ENCODE measurements at places on chromosomes 12 and 14.

- DNase-seq, result peak; percentile 36
These were observed 103.8 kb upstream of the ETV6 start for GRCh38 chr12:11545484-11546330.

DNA sequence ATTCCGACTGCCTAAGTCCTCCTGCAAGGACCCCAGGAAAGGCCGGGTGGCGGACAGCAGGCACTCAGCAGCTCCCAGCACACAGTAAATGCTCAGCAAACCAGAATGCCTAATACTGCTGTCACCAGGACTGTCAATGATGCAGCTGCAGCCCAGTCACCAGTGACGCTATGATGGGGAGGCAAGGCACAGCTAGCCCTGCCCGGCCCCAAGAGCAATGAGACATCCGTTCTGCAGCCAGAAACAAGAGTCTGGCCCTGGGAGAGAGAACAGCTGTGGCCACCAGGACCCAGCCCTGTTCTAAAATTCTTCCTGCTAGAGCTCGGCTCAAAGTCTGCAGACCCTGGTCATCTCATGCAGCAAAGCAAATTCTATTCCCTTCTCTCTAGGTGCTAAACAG, 69.8 kb downstream of the NCOR2 start:
- peak; percentile 86 for DNase-seq

DNA sequence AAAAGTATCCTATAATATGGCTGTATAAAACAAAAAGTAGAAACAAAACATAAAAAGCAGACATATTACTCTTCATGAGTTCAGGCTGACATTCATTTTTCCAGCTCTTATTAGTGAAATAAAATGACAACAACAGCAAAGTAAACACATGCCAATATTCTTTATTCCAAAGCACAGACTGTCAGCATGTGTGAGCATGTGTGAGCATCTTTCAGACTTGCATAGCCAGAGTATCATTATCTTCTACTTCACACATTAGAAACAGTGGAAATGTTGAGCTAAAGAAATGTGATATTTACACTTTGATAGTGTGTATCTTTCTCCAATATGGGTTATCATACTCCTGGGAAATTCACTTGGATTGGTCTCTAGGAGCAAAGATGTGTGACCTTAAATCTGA, 476.6 kb upstream of the TMEM132C start:
- DNase-seq, result no peak

GRCh38 chr12:116506697-116507064, 52.5 kb upstream of the MAP1LC3B2 start:
- no peak for DNase-seq

DNA sequence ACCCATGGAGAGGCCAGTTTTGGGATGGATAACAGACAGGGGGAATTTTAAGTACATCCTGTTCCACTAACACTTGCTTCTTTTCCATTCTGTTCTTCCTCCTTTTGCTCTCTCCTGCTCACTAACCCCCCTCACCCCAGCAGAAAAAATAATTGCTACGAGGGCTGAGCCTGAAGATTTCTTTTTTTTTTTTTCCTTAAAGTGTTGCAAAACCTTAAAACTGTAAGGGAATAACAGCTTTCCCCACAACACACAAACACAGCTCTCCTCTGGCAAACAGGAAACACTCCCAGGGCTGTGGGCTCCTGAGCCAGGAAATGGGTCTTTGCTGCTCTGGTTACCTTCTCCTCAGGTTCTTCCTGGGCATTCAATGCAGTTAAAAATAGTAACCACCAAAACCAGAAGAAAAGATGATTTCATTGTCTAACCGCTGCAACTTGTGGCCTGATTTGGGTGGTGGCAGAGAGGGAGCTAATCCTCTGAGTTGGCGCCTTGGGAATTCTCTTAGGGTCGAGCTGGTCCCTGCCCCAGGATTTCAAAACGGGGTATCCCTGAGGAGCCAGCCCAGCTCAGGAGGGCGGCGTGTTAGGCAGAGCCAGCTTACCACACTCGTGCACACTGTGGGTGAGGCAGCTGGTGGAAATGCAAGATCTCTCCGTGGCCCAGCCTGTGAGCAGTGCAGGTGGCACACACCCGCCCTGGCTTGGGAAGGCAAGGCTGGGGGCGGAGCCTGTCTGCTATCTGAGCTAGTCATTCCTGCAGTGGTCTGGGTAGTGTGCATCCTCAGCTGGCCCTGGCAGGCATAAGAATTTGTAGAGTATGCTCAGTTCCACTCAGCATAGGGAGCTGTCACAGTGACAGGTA, 17.1 kb upstream of the EMP1 start:
- DNase-seq, result no peak

DNA sequence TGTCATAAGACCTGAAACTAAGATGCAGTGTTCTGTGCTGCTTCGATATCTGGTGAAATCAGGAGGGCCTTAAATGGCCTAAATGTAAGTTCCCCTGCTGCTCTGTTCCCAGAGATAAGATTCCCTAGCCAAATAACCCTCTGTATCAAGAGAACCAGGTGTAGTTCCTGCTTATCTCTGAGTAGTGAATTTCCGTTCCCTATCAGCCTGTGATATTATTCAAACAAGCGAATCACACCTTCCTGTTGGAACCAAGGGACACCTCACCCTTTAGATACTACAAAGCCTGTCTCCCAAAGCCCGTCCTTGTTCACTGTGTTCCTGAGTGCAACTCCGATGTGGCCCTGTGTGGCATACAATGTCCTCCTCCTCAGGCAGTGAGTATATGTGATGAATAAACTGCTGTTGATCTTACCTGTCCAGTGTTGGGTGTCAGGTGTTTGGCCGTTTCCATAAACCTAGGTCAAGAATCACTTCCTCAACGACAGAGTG, 52.2 kb upstream of the COCH start:
- no peak for DNase-seq

DNA sequence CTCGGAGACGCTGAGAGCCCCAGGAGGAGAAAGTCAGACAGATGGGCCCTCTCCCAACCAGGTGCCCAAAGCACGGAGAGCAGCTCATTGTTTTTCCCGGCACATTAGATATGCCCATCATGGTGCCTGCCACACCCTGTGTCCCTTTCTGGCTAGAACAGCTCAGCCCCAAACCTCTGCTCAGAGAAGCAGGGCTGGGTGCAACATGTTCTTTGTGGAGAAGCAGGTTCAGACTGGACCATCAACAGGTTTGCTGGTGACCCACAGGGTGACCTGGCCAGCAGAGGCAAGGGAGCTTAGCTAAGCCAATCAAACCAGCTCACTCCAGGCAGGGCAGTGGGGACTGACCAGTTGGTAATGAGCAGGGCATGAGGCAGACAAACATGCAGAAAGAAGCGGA, 13.4 kb downstream of the RAB15 start:
- no peak for DNase-seq

DNA sequence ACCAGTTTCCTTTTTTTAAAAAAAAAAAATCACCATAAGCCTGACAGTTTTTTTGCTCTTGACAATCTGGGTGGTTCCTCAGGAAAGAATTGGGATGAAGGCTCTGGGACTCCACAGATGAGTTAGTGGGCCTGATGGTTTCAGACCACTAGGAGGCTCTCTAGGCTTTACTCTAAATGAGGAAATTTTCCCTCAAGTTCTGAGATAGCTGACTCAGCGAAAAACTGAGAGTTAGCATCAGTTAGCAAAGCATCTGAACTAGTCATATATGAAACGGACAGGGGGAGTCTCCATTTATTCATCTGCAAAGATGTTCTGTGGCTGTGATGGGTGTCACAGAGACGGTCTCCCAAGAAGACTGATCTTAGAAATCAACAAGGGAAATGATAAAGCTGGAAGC, 314.3 kb upstream of the OR4E1 start:
- peak; percentile 13 for DNase-seq

DNA sequence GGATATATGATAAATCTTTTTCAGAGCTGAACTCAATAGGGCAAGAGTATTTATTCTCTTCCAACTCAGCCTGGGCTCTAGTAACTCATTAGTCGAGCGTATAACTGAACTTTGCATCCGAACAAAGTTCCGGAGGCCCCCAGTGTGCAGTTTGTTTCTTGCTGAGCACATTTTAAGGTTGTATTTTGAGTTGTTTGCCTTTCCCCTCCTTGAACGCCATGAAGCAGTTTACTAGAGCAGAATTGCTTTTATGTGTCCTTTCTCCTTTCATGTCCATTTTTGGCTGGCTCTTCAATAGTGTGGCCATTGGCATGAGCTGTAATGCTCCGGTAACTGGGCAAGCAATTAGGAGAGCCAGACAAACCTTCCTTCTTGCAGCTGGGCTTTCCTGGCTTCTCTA, 105.3 kb downstream of the WIF1 start:
- DNase-seq, result no peak

- no peak for DNase-seq
These were observed 4.6 kb upstream of the OTUB2 start for GRCh38 chr14:94021416-94022157.

DNA sequence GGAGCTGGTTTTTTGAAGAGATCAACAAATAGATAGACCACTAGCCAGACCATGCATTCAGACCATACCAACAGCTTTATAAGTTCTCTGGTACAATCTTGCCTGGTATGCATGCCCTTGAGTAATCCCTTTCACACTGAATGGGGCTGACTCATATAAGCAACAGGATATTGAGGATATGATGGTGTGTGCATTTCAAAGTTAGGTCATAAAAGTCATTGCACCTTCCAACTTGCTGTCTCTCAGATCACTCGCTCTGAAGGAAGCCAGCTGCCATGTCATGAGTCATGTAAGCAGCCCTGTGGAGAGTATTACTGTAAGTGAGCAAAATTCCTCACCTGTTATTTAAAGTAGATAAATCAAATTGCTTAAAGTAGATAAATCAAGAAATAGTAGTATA, 45.0 kb upstream of the OR6J1 start:
- DNase-seq, result peak; percentile 87

DNA sequence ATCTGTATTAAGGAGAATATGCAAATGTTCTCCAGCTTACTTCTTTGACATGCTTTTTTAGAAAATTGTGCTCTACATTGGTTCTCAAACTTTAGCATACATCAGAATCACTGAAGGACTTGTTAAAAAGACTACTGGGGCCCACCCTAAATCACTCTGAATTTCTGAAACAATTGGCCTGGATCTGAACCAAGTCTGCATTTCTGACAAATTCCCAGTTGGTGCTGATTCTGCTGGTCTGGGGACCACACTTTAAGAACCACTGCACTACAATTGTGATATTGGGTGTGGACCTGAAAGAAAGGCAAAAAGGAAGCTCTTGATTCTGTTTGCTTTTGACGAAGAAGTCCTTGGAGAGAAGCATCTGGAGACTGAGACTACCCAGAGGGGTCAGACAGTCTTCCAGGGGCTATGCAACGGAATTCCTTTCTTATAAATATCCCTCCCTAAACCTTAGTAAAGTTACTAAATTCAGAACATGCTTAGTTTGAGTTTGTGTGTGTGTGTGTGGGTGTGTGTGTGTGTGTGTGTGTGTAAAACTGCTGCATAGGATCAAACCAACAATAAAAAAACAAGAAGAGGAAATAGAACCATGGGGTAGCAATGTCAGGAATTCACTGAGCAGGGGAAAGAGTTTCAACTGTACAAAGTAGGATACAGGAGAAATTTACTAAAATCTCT, 36.8 kb downstream of the EAPP start:
- peak; percentile 66 for DNase-seq

DNA sequence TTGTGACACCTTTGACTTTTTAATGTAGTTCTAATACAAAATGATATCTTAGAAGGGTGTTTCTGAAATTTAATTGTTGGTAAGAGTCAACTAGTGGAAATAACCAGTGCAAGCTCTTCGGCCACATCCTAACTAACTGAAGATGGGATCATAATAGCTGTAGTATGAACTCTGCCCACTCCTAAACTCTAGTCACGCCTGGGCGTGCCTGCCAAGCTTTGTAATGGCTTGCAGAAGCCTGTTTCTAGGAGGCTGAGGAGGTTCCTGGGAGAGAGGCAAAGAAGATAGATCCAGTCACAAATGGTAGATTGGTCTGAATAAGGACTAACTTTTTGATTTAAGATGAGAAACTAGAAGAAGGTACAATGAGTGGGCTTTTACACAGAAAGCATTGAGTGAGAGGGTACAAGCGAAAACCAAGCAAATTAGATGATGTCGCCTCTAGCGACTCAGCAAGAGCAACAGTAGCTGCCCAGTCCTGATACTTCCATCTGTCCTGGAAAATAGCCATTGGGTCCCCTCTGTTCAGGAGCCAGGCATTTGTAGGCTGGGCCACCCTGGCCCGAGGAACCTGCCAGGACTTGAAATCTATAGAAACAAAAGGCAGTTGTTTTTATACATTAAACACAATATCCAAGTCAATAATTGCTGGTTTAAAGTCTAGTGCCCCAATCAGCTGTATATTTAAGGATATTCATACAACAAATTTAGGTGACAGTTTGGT, 148.8 kb downstream of the SLC38A4 start:
- DNase-seq, result no peak

GRCh38 chr12:58148405-58148804, 207.0 kb downstream of the ATP23 start:
- DNase-seq, result peak; percentile 83
